ENCODE measurements at places on chromosomes 3 and 15.

GRCh38 chr3:43413676-43414368, 127.5 kb downstream of the SNRK start:
- DNase-seq, result no peak

DNA sequence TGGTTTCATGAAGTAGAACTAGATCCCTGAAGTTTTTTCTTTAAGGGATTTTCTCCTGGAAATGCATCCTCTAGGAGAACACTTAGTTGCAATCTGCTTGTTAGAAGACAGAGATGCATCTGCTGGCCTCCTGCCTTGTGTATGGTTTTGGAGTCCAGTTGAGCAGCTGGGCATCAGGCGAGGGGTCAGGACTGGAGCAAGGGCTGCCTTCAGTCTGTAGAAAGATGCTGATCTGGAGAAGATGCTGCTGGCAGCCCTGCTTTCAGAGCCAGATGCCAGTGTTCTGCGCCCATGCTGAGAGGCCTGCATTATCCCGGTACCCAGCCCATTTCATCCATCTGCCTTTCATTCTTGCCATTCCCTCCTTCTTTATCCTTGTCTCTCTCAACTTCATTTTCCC, 77.4 kb downstream of the CHCHD6 start:
- DNase-seq, result no peak

DNA sequence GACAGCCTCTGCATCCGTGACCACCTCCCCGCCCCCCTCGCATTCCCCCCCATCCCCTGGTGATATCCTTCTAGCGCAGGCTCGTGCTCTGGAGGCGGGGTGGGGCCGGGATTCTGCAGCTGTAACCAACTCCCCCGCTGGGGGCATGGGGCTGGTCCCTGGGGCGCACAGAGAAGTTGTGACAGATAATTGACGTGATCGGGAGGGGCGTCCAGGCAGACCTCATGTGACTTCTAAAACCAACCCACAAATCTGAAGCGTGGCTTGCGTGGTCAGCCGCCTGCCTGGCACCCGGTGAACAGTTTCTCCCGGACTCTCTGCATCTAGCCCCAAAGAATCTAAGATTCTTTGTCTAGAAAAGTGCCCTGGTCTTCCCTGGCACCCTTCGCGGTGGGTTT, 100.6 kb upstream of the IGF1R start:
- no peak for DNase-seq

GRCh38 chr3:42688487-42689420, 3.4 kb downstream of the KLHL40 start:
- DNase-seq, result peak; percentile 4

DNA sequence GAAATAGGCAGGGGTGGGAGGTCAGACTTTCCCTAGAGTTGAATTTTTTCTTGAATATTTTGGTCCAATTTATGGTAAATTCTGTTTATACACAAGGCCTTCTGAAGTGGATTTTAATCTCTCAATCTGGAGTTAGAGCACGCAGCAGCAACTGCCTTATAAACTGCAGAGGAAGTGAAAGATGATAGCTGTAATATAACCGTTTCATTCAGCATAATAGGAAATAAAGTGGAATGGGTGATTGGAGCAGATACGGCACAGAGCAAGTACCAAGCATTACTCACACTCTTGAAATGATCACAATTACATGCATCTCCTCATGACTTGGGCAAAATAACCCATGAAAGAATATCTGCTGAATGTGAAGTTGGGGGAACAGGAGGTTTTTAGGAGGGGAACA, 106.8 kb downstream of the ARRDC4 start:
- no peak for DNase-seq

DNA sequence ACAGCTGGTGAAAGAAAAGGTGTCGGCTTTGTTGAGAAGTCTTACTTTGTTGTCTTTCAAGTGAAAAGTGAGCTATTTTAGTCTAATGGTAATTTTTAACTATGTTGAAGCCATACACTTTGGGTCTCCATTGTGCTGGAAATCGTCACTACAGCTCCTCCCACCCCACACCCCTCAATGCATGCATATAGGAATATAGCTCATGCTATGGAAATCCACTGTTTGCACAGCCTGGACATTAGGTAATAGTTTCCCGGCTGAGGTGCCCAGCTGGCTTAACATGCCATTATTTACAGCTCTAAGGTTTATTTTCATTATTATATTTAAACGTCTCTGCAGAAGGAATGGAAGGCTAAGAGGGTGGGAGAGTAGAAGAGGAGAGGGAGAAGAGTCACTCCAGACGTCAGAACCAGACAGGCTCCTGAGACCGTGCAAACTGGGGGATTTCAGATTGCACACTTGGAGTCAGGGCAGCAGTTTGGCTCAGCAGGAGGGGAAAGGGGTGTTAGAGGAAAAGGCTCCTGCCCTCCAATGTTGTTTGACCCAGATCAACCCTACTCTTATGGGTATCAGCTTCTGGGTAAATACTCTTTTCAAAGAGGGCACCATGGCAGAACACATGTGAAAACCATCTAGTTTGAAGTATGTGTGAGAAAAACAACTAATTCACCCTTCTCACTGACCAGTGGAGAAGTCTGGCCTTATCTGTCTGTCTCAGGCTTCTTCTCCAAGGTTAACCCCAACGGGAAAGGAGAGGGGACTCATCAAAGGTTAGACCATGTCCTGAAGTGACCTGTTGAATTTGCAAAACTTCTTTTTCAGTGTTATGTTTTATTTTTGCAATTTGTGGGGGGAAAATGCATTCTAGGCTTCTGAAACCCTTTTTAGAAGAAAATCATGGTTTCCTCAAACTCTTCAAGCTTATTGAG, 218.7 kb upstream of the CTDSPL start:
- DNase-seq, result no peak

GRCh38 chr3:39387411-39387975, 4.3 kb downstream of the SLC25A38 start:
- no peak for DNase-seq

- no peak for DNase-seq
Measured at GRCh38 chr3:16905704-16906103, 20.9 kb downstream of the PLCL2 start.

DNA sequence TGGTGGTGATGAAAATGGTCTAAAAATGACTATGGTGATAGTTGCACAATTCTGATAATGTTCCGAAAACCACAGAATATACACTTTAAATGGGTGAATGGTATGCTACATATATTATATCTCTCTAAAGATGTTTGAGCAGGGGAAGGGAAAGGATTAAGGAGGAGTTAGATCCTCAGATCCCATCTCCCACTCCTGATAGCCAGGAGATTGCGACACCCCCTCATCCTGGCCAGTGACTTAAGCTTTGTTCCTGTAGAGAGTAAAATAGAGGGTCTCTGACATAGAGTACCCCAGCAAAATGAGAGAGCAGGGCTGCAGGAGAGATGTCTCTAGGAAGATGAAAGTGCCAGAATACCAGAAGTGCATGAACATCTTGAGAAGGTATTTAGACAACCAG, 984.8 kb downstream of the FHIT start:
- DNase-seq, result no peak

DNA sequence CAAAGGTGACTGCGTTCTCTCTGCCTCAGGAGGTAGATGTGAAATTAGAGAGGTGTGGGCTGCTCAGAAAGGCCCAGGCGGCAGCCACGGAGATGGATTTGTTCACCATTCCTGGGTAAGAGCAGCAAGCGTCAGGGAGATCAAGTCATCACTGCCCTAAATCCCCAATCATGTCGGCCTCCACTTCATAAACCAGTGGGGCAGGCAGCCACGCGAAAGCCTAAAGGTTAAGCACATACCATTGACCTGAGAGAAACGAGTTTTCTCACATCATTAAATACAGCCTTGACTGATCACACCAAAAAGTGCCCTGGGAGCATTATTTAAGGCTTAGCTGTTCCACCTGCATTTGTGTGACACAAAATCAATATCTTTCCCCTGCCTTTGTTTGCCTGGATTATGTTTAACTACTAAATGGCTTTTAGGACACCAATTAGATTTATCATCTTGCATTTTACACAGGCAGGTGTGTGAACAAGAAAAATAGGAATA, 50.7 kb upstream of the FOXB1 start:
- DNase-seq, result no peak

DNA sequence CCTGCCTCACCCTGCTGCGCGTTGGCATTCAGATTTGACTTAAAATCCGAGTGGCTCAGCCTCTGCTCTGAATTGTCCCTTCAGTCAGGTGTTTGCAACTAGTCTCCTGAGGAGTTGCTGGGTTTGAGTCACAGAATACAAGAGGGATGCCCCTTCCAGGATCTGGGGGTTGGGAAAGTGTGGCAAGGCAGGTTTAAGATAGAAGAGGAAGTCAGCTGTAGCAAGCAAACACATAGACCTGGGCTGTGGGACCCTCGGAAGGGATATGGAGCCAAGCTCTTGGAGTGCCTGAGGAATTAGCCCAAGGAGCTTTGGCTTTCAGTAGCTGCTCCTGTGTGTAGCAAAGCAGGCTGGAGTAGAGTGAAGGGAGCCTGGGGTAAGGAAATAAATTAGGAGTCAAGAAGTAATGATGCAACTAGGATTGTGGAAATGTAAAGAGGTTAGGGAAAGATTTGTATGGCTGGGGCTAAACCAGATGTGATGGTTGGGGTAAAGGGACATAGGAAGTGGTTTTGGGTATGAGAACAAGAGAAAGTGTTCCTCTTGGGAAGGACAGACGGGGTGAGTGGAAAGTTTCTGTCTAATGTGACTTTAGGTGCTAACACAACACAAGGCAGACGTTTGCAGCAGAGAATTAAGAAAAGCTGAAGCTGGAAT, 41.2 kb downstream of the RAB7A start:
- no peak for DNase-seq

DNA sequence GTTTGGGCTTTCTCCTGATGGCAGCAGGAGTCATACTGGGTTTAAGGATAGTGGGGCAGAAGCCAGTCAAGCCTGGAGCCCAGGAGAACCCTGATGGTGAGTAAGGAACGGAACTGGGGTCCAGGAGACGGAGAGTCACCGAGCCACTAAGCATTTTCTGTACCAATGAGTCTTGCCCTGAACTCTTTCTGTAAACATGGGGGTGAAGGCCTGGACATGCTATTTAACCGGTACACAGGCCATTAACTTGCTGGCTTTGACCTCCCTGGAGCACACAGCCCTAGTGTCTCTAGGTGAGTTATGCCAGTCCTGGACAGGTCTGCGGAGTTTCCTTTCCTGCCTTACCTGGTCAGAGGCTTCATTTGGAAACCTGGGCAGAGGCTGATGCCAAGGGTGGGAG, 3.9 kb downstream of the SLC6A6 start:
- no peak for DNase-seq

- DNase-seq, result no peak
Measured at GRCh38 chr15:43735416-43735815, 10.8 kb upstream of the PDIA3 start.

DNA sequence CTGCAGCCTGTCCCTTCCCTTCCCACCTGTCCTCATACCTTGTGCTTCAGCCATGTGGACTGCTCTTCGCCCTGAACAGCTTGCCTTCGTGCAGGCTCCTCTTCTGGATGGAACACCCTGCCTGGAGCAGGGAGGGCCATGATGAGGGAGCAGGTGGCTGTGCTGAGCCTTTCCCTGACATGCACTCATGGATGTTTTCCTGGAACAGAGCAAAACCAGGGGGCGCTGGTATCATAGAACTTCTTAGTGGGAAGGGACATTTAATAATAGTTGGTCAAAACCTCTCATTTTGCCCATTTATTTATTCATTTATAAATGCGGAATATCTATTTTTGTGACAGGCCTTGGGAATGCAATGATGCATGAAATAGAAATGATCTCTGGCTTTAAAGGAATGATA, 149.3 kb downstream of the CACNA1D start:
- no peak for DNase-seq

DNA sequence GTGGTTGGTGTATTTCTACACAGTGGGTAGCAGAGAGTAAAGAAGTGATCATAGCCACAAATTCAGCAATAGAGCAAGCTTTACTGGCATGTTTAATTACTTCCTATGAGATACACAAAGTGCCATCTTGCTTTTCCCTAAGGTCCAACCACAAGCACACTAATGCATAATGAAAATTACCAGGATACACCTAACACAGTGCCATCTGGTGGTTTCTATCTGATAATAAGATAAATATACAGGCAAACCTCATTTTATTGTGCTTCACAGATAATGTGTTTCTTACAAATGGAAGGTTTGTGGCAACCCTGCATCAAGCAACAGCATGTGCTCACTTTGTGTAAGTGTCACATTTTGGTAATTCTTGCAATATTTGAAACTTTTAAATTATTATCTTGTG, 223.0 kb downstream of the NSUN3 start:
- no peak for DNase-seq

GRCh38 chr15:42083605-42083908, 10.8 kb downstream of the PLA2G4D start:
- no peak for DNase-seq

- DNase-seq, result no peak
Measured at GRCh38 chr15:65857718-65858402, 11.4 kb upstream of the RAB11A start.

DNA sequence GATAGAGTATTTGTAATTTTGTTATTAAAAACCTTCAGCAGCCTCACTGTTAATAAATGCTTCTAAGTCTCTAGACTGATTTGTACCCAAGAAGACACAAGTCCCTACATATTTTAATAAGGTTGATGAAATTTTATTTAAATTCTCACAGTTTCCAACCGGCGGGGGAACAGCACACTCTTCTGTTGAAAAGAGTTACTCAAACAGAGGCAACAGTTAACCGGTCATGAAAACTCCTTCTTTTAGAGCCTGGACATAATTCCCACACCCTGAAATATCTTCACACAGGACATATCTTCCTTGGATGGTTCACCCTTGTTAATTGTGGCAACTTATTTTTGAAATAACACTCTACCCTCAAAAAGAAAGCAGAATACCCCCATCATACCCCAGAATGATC, 278.8 kb downstream of the FOXP1 start:
- peak; percentile 35 for DNase-seq

GRCh38 chr3:185656321-185656840, 70.3 kb downstream of the SENP2 start:
- no peak for DNase-seq

DNA sequence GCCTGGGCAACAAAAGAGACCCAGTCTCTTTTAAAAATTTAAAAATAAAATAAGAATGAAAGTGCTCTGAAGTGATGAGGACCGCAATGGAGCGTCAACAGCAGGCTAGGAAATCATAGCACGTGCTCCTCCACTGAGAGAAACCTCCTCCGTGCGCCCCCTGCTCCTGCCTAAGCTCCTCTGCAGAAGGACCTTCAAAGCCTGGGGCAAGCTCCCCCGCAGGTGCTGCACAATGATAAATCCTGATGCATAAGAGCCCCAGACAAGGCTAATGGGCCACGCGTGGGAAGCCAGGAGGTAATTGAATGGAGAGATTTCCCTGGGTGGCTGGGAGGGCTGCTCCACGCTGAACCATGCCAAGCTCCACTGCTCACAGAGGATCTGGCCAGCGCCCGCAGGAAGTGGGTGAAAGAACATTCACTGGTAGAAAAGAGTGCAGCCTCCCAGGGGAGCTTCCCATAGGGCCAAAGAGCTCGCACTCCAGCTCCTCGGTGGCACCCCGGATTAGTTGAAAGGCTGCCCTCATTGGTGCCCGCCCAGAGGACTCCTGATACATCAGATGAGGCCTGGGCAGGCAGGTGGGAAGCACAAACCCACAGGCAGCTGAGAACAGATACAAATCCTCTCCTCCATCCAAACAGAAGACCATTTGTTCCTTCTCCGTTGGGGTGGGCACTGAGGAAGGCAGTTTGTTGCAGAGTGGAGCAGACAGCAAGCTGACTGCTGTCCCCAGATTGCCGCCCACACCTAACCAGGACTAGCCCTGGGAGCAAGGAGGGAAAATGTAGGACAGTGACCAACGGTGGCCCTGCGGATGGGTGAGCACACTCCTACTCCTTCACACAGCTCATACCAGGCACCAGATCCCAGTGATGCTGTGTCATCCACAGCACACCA, 52.5 kb downstream of the CPN2 start:
- DNase-seq, result no peak
